ENCODE measurements at places on chromosomes 16 and 17. TPM values are rescaled to one million over a fixed set of nuclear protein-coding genes. Genes with fewer than 3 reads are reported as not detected.
A peak's percentile ranks its signal among the peaks of the same experiment; 100 is the strongest.

ACSF2 gene
- total RNA-seq = 60.6 TPM

DNA sequence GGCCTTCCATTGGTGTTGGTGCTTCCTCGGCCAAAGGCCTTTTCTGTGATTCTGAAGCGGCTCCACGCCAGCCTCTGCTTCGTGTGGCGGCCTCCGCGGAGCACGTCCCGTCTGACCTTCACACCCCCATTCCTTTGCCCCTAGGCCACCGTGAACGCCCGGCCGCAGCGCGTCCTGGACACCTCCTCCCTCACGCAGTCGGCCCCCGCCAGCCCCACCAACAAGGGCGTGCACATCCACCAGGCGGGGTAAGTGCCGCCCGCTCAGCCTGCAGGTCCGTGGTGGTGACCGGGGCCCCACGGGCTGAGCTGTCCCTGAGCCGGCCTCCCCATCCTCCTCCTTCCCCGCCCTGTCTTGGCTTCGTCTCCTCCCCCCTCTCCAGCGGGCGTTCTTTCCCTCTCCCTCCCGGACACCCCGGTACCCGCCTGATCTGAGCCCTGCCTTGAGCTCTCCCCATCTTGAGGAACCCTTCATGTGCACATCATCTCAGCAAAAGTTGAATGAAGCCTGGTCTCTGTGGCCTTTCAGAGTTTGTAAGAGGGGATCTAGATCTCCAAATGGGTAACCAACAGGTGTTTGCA is 69.0 kb upstream of the CHMP6 start:
- no peak for DNase-seq

DNA sequence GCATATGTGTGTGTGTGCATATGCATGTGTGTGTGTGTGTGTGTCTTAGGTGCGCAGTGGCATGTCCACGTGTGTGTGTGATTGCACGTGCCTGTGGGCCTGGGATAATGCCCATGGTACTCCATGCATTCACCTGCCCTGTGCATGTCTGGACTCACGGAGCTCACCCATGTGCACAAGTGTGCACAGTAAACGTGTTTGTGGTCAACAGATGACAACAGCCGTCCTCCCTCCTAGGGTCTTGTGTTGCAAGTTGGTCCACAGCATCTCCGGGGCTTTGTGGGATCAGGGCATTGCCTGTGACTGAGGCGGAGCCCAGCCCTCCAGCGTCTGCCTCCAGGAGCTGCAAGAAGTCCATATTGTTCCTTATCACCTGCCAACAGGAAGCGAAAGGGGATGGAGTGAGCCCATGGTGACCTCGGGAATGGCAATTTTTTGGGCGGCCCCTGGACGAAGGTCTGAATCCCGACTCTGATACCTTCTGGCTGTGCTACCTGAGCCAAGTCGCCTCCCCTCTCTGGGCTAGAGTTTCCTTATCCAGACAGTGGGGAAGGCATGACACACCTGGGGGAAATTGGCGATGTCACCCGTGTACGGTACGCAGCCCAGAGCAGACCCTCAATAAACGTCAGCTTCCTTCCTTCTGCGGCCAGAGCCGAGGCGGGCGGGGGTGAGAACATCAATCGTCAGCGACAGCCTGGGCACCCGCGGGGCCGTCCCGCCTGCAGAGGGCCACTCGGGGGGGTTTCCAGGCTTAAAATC is 47.6 kb downstream of the IL21R start:
- DNase-seq = no peak

NFATC2IP gene
- 22.5 TPM for total RNA-seq

GRCh38 chr17:12977008-12977751 is 40.6 kb downstream of the ELAC2 start:
- DNase-seq = no peak

C16orf46 gene
- not detected for total RNA-seq

DNA sequence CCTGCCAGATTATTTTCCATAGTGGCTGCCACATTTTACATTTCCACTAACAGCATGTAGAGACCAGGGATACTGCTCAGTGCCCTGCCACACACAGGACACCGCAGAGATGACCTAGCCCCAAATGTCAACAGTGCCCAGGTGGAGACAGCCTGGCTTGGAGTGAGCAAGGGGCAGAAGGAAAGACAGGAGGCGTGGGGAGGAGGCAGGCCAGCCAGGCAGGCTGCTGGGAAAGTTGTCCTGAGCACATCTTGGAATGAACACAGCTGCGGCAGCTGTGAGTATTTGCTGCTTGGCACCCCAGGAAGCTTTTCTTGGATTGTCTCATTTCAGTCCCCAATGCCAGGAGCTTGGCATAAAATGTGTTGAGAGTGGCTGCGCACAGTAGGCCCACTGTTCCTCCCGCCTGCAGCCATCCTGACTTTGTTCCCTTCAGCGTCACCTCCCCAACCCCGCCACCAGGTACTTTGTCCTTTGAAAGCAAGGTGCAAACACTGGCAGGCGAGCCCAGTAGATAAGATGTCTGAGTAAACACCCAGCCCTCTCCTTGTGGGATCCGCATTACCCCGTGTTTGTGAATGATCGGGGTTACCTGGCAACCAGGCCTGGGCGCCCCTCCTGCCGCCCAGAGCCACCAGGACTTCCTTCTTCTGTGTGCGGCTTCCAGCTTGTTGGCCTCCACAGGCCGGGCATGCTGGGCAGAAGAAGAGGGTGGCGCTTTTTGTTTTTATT is 114.0 kb downstream of the CMIP start:
- DNase-seq = no peak

DNA sequence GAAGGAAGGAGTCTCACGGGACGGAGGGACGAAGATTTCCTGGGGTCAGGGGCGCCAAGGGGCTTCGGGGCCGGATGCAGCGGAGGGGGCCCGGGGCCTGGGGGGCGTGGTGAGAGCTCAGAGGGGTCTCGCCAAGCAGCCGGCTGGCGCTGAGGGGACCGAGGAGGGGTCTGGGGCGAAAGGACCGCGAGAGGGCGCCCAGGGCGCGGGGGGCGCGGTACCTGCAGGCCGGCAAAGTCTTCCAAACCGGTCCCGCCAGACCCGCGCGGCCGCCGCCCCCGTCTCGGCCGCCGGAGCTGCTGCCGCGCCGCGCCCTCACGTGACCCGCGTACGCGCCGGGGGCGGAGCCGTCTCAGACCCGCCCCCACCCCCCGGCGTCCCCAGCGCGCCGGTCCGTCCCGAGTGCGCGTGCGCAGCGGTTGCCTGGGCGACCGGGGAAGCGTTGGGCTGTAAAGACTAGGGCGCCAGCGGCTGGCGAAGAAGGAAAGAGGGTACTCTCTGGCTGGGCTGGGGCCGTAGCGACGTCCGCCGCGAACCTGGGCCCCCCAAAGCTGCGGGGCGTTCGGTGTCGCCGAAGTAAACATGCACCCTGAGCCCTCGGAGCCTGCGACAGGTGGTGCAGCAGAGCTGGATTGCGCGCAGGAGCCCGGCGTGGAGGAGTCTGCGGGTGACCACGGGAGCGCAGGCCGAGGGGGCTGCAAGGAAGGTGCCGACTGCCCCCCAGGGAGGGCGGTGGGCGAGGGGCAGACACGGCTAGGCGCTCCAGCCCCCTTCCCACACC is at the start of the genes DNAAF1 and HSDL1:
Gene DNAAF1, plus strand, starts transcription at position 450 of the 781 bp plus-strand sequence. Its CDS starts 133 bp downstream, at position 583.
Gene HSDL1, minus strand, starts transcription at position 319 of the 781 bp plus-strand sequence. CDS start 13,856 bp downstream, outside the sequence.
- peak; percentile 92 for DNase-seq

GRCh38 chr17:49830605-49831004 is 17.3 kb downstream of the TAC4 start:
- no peak for DNase-seq

GRCh38 chr17:17724307-17725010 is 43.2 kb downstream of the RAI1 start:
- DNase-seq = no peak

DNA sequence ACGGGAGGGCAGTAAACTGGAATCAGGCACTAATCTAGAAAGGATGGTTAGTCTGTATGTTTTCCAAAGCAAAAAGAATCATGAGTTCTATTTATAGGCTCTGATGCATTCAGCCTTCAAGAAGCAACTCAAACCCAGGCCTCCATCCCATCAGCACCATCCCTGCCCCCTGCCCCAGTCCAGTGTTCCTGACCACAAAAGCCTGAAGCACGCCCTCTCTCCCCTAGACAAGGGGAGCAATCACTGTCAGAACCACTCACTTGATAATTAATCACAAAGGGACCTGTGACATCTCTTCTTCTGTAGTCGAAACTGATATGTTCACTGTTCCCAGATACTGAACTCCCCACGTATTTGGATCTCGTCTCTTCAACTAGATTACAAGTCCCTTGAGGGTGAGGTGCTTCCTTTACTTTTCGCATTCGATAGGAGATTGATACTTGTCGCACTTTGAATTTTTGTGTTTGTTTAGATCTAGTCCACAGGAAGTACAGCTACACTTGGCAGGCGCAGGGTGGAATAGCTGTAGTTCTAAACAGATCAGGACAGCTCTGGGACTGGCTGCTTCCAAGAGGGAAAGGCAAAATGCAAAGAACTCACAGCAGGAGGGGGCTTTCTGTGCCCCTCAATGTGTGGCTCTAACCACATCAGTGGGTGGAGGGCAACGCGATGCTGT is 36.4 kb upstream of the CCDC182 start:
- DNase-seq = no peak

IL17C gene
- not detected for total RNA-seq

GRCh38 chr16:27859020-27859419 is 204.5 kb downstream of the GSG1L start:
- no peak for DNase-seq

DNA sequence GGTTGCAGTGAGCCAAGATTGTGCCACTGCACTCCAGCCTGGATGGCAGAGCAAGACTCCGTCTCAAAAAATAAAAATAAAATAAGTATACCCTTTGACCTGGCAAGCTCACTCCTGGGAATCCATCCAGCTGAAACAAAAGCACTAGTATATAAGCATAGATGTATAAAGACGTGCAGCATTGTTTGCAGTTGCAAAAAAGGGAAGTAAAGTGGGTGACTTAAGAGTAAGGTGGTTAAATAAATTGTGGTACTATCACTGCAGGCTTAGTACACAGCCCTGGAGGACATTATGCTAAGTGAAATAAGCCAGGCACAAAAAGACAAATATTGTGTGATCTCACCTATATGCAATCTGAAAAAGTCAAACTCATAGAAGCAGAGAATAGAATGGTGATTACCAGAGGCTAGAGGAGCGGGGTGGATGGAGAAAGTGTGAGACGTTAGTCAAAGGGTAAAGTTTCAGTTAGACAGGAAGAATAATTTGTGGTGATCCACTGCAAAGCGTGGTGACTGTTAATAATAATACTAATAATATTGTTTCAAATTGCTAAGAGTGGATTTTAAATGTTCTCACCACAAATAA is 113.0 kb downstream of the MYO1D start:
- no peak for DNase-seq

GRCh38 chr16:51276336-51276735 is 125.3 kb upstream of the SALL1 start:
- no peak for DNase-seq

DNA sequence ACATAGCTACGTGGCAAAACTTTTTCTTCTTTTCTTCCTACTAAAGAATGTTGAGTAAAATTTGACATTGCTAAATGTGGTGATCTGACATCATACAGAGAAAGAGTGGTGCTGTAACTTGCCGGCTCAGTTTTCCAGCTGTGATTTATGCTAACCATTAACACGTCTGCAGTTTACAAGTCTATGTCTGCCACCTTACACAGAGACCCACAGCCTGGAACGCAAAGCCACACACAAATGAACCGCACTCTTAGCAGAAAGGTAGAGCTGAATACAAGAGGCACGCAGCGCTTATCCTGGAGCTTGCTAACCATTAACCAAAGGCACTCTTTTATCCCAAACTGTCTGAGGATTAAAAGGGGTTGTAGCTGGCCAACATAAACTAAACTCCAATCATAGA is 31.9 kb downstream of the CACNG1 start:
- no peak for DNase-seq

DNA sequence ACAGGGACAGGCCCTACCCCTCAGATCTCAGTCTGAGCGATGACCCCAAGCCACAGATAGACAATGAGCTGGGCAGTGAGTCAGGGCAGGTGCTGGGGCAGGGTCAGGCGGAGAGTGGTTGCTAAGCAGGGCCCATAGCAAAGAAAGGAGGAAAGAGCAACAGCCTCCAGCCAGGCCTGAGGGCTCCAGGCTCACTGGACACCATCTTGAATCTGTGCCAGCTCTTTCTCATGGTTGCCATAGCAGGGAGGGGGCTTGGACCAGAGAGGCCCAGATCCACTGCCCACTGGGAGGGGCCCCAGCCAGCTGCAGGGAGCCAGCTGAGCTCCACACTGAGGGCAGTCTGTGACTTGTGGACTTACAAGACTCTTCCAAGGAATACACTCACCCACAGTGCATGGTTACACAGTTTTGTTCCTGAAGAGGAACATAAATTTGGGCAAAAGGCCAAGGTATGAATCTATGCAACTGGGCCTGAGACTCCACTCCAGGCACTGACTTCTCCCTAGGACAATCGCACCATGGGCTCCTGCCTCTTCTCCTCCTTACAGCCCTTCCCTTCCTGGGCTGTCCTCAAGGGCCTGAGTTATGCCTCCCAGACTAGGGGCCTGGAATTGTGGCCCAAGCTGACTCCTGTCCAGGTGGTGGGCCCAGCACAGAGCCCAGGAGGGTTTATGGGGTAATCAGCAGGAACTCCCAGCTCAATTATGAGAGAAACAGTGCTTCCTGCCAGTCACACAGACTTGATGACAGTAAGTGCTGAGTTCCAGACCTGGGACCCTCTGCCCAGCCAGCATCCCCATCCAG is 59.9 kb downstream of the BEAN1 start:
- peak; percentile 11 for DNase-seq

- DNase-seq = no peak
These were observed 137.3 kb upstream of the CIBAR2 start for GRCh38 chr16:85249418-85250146.

DNA sequence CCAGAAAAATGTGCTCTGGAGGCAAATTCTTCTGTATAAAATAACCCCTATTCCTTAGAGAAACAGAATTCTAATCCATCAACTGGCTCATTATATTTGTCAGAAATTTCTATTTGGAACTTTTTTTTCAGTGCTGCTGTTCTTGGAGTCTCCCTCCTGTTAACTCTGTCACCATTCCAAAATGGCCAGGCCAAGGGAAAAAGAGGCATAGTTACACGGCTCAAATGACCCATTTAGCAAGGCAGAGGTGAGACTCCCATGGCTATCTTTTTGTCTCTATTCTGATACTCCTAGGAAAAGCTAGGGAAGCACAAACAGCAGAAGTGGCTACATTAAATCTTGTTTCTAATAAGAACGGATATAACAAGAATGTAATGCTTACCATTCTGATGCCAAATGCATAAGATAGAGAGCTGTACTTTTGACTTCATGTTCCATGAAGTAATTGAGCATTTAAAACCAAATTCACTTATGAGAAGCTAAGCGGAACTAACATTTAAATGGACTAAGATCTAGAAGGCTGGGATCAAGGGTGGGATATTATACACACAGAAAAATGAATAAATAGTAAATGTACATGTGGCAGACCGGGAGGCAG is 64.4 kb upstream of the CORO6 start:
- no peak for DNase-seq
